ENCODE measurements at places on chromosomes 4 and X. TPM values are rescaled to one million over a fixed set of nuclear protein-coding genes. Genes with fewer than 3 reads are reported as not detected.

Gene GAGE1
- not detected for total RNA-seq

Gene CT47B1
- not detected for total RNA-seq

Gene TNIP3
- 18.9 TPM for total RNA-seq

Gene JCHAIN
- total RNA-seq: not detected

Gene ARL9
- 0.07 TPM for total RNA-seq

Gene CLCN4
- not detected for total RNA-seq

Gene SLITRK4
- total RNA-seq: not detected

Gene CITED1
- total RNA-seq: not detected

Gene PGRMC1
- 45.5 TPM for total RNA-seq

Gene DDX53
- not detected for total RNA-seq

Gene RP2
- 7.6 TPM for total RNA-seq

Gene SYTL4
- total RNA-seq: not detected

Gene CXCL5
- total RNA-seq: not detected

Gene CLTRN
- 0.33 TPM for total RNA-seq

Gene CENPVL1
- not detected for total RNA-seq

Gene GAGE12H
- not detected for total RNA-seq

Gene SLC25A31
- total RNA-seq: not detected

Gene PRDM5
- total RNA-seq: not detected

Gene GUCY1B1
- 0.66 TPM for total RNA-seq

Gene CDS1
- not detected for total RNA-seq

Gene ACE2
- total RNA-seq: not detected

Gene BTC
- total RNA-seq: not detected

Gene ERCC6L
- 8.3 TPM for total RNA-seq

Gene TMEM154
- 9.0 TPM for total RNA-seq

Gene ATP8A1
- total RNA-seq: 24.3 TPM

Gene MAGED4
- total RNA-seq: not detected

Gene CORIN
- total RNA-seq: not detected

Gene PDZD4
- total RNA-seq: 0.26 TPM

Gene FAM149A
- 0.33 TPM for total RNA-seq

Gene SSX4B
- total RNA-seq: not detected

Gene ODAM
- total RNA-seq: not detected

All from activated CD4-positive, alpha-beta T cell treated with anti-CD3 and anti-CD28 coated beads, Interleukin-2, amount 10 ng/mL, durations not matched to agents 24 days and 14 days (primary cell).